ENCODE measurements at places on chromosomes 16 and 17.

- H3K27ac ChIP-seq: no peak overlapping the region
- DNase-seq: no peak
- no peaks in the 10 kb centered on the region for H3K36me3 ChIP-seq
Observed at GRCh38 chr16:82801361-82801760, 174.6 kb downstream of the CDH13 start.

DNA sequence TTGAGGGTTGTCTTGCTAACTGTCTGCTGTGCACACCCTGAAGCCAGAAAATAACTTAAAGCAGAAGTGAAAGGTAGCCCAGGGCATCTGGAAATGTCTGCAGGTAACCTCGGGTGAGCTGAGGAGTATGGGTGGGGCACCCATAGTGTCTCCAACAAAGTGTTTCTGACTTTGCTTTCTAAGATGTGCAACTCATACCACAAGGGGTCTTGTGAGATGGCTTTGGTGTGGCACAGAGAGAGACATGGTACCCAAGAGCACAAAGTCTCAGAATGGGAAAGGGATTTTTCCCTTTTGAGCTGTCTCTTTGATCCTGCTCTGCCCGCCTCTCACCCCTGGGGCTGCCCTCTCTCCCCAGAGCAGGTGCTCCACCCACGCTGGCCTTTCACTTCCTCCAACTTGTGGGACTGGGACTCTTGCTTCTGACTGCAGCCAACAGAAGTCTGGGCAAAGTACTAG is 6.9 kb downstream of the CHD9 start:
- H3K27me3 ChIP-seq: no peaks in the 10 kb centered on the region
- peak overlapping the region; percentile 2 for H3K27ac ChIP-seq
- no peak for DNase-seq
- no peaks in the 10 kb centered on the region for H3K36me3 ChIP-seq

GRCh38 chr17:30376621-30377452 is 1.9 kb upstream of the CPD start:
- no peak for DNase-seq
- no peaks in the 10 kb centered on the region for H3K27me3 ChIP-seq
- H3K36me3 ChIP-seq: no peaks in the 10 kb centered on the region

- no peak overlapping the region for H3K27ac ChIP-seq
- H3K27me3 ChIP-seq: no peaks in the 10 kb centered on the region
- H3K4me1 ChIP-seq: no peaks in the 10 kb centered on the region
- H3K36me3 ChIP-seq: no peaks in the 10 kb centered on the region
Observed at GRCh38 chr16:64711026-64711425, 410.8 kb downstream of the CDH11 start.

DNA sequence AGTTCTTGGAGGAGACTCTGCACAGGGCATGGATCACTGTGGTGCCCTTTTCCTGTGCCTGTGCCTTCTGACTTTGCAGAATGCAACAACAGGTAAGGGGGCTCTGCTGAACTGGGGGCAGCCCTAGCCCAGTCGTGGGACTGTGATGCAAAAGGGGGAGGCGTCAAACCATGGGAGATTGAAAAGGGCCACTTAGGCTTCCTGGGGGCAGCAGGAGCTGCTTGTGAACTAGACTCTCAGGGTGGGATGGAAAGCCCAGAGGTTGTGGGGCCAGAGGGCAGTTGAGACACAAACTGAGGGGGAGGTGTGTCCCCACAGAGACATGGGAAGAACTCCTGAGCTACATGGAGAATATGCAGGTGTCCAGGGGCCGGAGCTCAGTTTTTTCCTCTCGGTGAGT is 19.6 kb downstream of the ADGRG5 start:
- peaks cover 19% of the 10 kb centered on the region for H3K27me3 ChIP-seq
- no peak for DNase-seq
- H3K4me1 ChIP-seq: no peaks in the 10 kb centered on the region
- no peaks in the 10 kb centered on the region for H3K36me3 ChIP-seq
- no peak overlapping the region for H3K27ac ChIP-seq

- DNase-seq: no peak
- no peak overlapping the region for H3K4me3 ChIP-seq
- H3K36me3 ChIP-seq: no peaks in the 10 kb centered on the region
- H3K27ac ChIP-seq: no peak overlapping the region
- no peaks in the 10 kb centered on the region for H3K27me3 ChIP-seq
- peaks cover 37% of the 10 kb centered on the region for H3K4me1 ChIP-seq
Observed at GRCh38 chr17:2107506-2107905, 52.6 kb downstream of the HIC1 start.

DNA sequence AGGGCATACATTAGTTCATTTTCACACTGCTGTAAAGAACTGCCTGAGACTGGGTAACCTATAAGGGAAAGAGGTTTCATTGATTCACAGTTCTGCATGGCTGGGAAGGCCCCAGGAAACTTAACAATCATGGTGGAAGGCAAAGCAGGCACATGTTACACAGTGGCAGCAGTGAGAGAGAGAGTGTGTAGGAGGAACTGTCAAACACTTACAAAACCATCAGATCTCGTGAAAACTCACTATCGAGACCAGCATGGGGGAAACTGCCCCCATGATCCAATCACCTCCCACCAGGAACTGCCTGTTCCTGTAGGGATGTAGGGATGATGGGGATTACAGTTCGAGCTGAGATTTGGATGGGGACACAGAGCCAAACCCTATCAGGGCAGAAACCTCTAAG is 17.2 kb downstream of the NUBP1 start:
- no peaks in the 10 kb centered on the region for H3K27me3 ChIP-seq
- DNase-seq: no peak
- no peak overlapping the region for H3K27ac ChIP-seq
- H3K4me3 ChIP-seq: no peak overlapping the region

GRCh38 chr17:67435122-67435521 is 58.0 kb downstream of the PITPNC1 start:
- H3K4me3 ChIP-seq: no peak overlapping the region
- H3K36me3 ChIP-seq: no peaks in the 10 kb centered on the region
- DNase-seq: no peak
- no peak overlapping the region for H3K27ac ChIP-seq

DNA sequence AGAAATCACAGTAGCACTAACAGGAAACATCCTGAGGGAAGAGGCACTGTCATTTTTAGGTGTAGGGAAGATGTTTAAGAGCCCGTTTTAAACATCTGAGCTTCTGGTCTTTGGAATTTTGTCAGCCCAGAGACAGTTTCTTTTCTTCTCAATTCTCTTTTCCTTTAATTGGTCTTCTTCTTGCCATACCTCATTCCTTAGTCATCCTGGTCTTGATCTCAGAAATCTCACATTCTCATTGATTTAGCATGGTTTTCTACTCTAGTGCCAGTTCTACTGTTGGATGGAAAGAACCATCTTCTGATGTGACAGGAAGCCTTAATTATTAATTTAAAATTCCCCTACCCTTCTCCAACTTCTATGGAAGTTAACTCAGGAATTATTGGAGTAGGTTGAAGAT is 25.4 kb downstream of the BMERB1 start:
- H3K27ac ChIP-seq: no peak overlapping the region
- H3K36me3 ChIP-seq: no peaks in the 10 kb centered on the region
- no peak overlapping the region for H3K4me3 ChIP-seq
- no peaks in the 10 kb centered on the region for H3K27me3 ChIP-seq

- H3K27ac ChIP-seq: no peak overlapping the region
- no peaks in the 10 kb centered on the region for H3K4me1 ChIP-seq
- no peak overlapping the region for H3K4me3 ChIP-seq
- H3K36me3 ChIP-seq: no peaks in the 10 kb centered on the region
- no peak for DNase-seq
Observed at GRCh38 chr16:72475688-72476087, 303.7 kb upstream of the PMFBP1 start.

- H3K4me3 ChIP-seq: no peak overlapping the region
- H3K36me3 ChIP-seq: peaks cover 54% of the 10 kb centered on the region
- DNase-seq: no peak
- no peak overlapping the region for H3K27ac ChIP-seq
- H3K27me3 ChIP-seq: no peaks in the 10 kb centered on the region
Observed at GRCh38 chr17:74769266-74769855, 6.8 kb downstream of the NAT9 start.

- H3K36me3 ChIP-seq: no peaks in the 10 kb centered on the region
- peak overlapping the region; percentile 47 for H3K4me3 ChIP-seq
- H3K27ac ChIP-seq: peak overlapping the region; percentile 78
- no peaks in the 10 kb centered on the region for H3K27me3 ChIP-seq
- DNase-seq: peak; percentile 38
- peaks cover 26% of the 10 kb centered on the region for H3K4me1 ChIP-seq
Observed at GRCh38 chr17:27333410-27333980, 39.6 kb downstream of the WSB1 start.

GRCh38 chr17:67466251-67466796 is 89.2 kb downstream of the PITPNC1 start:
- H3K27ac ChIP-seq: no peak overlapping the region
- H3K4me1 ChIP-seq: no peaks in the 10 kb centered on the region
- no peaks in the 10 kb centered on the region for H3K36me3 ChIP-seq
- no peak overlapping the region for H3K4me3 ChIP-seq
- DNase-seq: no peak
- H3K27me3 ChIP-seq: no peaks in the 10 kb centered on the region

DNA sequence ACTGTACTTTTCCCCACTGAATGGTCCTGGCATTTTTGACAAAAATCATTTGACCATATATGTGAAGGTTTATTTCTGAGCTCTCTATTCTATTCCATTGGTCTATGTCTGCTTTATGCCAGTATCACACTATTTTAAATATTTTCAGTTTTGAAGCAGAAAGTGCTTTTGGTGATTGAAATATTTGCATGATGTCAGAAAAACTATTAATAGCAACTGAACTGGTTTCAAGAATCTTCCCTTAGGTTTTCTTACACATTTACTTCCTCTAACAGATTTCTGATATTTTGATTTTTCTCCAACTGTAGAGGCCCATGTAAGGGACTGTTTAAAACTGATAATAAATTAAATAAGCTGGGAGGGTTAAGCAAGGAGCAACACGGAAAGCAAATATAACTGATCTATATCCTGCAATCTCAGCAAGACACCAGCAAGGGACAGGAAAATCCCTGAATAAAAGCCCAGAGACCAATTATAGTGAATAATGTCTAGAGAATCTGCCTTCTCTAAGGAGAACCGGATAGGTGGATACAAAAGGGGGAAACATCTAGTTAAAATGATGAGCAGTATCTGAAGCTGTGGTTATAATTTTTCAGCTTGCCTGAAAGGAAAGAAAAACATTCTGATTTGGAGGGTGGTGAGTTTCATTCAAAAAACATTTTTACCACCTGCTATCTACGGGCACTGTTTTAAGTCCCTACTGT is 80.9 kb upstream of the STAC2 start:
- H3K4me1 ChIP-seq: peaks cover 7% of the 10 kb centered on the region
- no peak overlapping the region for H3K27ac ChIP-seq
- no peak overlapping the region for H3K4me3 ChIP-seq
- H3K36me3 ChIP-seq: peaks cover 6% of the 10 kb centered on the region
- no peaks in the 10 kb centered on the region for H3K27me3 ChIP-seq
- DNase-seq: no peak

DNA sequence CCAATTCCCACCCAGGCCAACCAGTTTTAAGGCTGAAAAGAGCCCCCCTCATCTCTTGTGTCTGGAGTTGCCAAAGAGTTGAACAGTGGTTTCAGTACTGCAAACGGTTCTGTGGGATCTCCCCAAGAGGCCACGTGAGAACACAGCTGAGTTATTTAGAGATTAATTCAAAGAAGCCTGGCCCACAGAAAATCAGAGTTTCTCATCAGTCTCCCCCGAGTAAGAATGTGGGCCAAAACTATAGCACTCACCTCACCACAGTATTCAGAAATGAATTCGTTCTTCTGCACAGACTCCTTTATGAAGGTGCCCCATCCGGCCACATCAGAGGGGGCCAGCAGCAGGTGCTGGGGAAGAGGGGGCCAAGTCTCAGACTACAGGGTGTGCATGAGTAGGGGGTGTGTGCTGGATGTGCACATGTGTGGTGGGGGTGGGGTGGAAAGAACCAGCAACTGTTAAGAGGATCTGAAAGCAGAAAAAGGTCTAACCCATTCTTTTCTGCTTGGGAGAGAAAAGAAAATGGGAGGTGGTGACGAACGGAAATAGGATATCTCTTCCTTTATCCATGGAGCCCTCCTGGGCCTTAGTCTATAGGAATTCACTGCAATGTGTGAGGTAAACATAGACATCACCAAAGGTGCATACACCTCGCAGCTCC is 22.6 kb downstream of the CNTNAP1 start:
- no peak for DNase-seq
- H3K27ac ChIP-seq: no peak overlapping the region
- H3K36me3 ChIP-seq: peaks cover 100% of the 10 kb centered on the region
- H3K4me1 ChIP-seq: no peaks in the 10 kb centered on the region
- H3K27me3 ChIP-seq: no peaks in the 10 kb centered on the region

DNA sequence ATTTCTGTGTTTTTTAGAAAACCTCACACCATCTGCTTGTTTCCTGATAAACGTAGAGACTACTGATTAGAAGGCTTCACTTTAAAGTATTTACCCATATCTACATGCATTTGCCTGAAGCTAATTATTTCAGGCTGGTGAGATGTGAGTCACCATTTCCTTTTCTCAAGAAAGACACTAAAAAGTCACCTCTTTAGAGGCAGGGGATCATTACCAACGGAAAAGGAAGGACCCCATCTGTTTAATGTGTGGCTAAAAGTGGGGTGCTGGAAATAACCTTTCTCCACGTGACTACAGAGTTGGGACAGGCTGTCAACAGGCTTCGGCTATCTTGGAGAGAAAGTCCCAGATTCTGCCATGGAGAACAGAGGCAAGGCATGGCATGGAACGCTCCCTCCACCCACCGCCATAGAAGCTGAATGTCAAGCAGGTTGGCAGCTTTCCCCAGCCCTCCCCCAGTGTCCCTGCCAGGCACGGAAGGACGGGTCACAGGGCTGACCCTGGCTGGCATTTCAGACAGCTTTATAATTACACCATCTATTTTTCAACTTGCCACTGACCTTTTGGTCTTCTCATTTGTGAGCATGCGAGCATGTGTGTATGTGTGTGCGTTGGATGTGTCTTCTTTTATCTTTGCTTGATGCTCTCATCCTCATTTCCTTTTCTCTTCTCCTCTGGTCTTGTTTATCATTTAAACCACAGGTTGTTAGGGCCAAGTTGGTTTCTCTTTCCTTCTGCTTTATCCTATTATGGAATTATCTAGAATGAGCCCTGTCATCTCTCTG is 157.0 kb downstream of the CPPED1 start:
- no peaks in the 10 kb centered on the region for H3K4me1 ChIP-seq
- DNase-seq: no peak
- H3K27ac ChIP-seq: no peak overlapping the region

- no peaks in the 10 kb centered on the region for H3K27me3 ChIP-seq
- peaks cover 30% of the 10 kb centered on the region for H3K36me3 ChIP-seq
- H3K27ac ChIP-seq: no peak overlapping the region
- peaks cover 6% of the 10 kb centered on the region for H3K4me1 ChIP-seq
- peak overlapping the region; percentile 4 for H3K4me3 ChIP-seq
Observed at GRCh38 chr16:72961115-72961832, 86.7 kb downstream of the ZFHX3 start.

DNA sequence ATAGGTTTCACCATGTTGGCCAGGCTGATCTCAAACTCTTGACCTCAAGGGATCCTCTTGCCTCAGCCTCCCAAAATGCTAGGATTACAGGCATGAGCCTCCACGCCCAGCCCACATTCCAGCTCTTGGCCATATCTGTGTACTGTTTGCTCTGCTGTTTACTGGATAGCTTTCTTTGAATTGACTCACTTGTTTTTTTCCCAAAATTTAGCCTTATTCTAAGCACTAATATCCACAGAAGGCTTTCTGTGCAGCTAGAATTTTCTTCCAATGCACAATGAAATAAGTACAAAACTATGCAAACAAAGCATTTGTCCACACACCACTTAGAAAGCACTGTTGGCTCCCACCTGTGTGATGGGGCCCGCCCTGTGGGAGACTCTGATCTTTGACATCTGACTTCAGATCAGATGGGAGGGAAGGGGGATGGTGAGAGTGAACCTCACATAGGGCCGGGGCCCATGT is 72.2 kb downstream of the CLEC16A start:
- peaks cover 35% of the 10 kb centered on the region for H3K4me1 ChIP-seq
- no peaks in the 10 kb centered on the region for H3K27me3 ChIP-seq
- DNase-seq: no peak
